ENCODE measurements at places on chromosomes 6 and 20. TPM values are rescaled to one million over a fixed set of nuclear protein-coding genes. Genes with fewer than 3 reads are reported as not detected.

GRCh38 chr6:166036316-166037095 lies 131.1 kb downstream of the TBXT start:
- H3K4me3 ChIP-seq: no peak overlapping the region
- H3K36me3 ChIP-seq: no peaks in the 10 kb centered on the region
- no peak overlapping the region for H3K27ac ChIP-seq

Gene CDH22
- 0.39 TPM for total RNA-seq

Gene SLC17A4
- not detected for total RNA-seq

DNA sequence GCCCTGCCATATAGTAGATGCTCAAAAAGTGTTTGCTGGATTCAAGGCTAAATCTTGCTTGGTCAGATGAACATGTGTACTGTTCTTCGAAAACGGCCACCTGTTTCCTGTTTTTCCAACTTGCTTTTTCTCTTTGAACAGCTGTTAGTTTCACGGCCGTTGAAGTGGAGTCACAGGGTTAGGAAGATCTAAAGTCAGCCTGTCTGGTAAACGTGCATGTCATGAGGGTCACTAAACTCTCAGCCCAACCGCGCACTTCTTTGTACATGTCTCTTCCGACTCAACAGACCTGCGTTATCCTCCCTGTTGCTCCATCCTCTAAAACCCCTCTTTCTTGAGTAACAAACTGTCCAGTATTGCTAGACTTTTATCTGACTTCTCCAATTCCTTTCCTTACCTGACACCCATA lies 93.2 kb upstream of the MAN1A1 start:
- H3K4me3 ChIP-seq: no peak overlapping the region
- H3K36me3 ChIP-seq: no peaks in the 10 kb centered on the region
- no peaks in the 10 kb centered on the region for H3K27me3 ChIP-seq
- no peak overlapping the region for H3K27ac ChIP-seq
- H3K4me1 ChIP-seq: no peaks in the 10 kb centered on the region

GRCh38 chr6:45086360-45087084 lies 241.6 kb upstream of the RUNX2 start:
- H3K4me1 ChIP-seq: no peaks in the 10 kb centered on the region
- H3K27ac ChIP-seq: no peak overlapping the region
- DNase-seq: no peak
- H3K4me3 ChIP-seq: no peak overlapping the region
